ENCODE measurements at places on chromosomes 13 and 19.

DNA sequence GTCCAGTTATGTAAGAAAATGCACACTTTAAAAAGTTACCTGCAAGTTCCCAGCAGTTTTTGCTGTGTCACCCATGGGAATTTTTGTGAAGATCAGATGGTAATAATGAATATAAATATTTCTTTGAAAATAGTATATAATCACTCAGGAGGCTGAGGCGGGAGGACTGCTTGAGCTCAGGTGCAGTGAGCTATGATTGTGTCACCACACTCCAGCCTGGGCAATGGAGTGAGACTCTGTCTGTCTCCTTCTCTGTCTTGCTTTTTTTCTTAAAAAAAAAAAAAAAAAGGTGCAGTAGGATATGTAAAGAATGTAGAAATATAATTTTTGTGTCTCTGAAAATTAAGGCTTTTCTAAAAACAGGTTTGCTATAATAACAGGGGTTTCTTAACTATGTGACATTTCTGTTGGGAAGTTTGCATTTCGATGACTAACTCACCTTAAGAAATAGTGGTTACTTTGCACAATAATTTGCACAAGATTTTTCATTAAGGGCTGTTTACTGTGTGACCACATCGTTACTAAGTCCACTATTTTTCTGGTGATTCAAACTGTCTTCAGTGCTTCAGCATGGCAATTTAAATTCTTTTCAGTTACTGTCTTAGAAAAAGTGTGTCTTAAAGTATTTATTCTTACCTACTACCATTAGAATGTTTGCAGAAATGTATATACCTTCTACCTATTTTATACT lies 37.3 kb downstream of the DNAJC3 start:
- DNase-seq, result no peak

- no peak for DNase-seq
These were observed 506.7 kb upstream of the NBEA start for GRCh38 chr13:34435338-34435737.

DNA sequence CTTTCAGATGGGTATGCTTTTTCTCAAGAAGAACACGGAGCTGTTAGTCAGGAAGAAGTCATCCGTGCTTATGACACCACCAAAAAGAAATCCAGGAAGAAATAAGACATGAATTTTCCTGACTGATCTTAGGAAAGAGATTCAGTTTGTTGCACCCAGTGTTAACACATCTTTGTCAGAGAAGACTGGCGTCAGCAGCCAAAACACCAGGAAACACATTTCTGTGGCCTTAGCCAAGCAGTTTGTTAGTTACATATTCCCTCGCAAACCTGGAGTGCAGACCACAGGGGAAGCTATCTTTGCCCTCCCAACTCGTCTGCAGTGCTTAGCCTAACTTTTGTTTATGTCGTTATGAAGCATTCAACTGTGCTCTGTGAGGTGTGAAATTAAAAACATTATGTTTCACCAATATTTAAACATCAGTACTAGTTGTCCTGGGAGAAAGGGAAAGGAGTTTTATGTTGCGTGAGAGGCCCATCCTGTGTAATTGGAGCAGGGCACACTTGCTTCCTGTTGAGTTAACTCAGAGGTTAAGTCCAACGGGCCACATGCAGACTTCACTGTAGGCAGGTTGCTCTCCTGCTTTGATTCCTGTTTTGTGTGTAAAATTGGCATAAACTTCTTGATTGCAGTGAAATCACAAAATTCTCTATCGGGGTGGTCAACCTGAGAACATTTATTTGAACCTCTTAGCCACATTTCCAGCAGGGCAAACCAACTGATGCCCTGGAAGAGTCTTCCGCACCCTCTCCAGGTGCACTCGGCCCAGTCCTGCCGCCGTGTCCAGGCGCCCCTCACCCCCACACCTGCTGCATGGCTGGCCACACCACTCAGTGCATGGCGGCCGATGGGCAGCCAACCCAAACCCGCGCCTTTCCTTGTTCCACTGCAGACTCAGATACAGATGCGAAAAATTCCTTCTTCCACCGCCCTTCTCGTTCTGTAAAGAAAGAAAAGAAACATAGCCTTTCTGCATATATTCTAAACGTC lies 31.6 kb downstream of the SHISA2 start:
- no peak for DNase-seq

GRCh38 chr13:111017755-111018459 lies 97.2 kb upstream of the ARHGEF7 start:
- no peak for DNase-seq

DNA sequence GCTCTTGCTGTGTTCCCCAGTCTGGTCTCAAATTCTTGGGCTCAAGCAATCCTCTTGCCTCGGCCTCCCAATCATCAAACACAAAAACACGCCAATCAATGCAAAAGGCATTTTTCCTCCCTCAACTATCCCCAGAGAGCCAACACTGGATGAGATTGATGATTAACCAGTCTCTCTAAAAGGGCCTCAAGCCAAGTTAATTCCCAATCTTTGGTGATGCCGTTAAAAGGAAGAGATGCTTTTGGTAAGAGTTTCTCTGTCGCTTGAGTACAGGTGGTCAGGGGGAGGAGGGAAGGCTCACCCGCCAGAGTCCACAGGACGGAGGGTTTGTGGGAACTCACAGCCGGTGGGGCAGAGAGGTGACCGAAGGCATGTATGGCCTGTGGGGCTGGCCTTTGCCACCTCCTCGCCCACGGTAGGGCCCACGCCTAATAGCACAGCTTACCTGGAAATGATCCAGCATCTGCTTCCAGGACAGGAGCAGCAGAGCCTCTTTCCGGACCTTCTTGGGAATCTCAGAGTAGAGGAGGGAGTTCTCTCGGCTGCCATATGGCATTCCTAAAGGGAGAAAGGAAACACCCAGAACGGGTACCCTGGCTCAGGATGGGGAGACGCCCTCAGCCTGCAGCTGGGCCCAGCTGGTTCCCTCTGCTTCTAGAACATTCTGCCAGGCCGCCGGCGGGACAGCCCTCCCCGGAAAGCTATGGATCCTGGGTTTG lies 18.1 kb downstream of the DPP9 start:
- peak; percentile 38 for DNase-seq
